ENCODE measurements at places on chromosomes 5 and 9. TPM values are rescaled to one million over a fixed set of nuclear protein-coding genes. Genes with fewer than 3 reads are reported as not detected.
A peak's percentile ranks its signal among the peaks of the same experiment; 100 is the strongest.

DNA sequence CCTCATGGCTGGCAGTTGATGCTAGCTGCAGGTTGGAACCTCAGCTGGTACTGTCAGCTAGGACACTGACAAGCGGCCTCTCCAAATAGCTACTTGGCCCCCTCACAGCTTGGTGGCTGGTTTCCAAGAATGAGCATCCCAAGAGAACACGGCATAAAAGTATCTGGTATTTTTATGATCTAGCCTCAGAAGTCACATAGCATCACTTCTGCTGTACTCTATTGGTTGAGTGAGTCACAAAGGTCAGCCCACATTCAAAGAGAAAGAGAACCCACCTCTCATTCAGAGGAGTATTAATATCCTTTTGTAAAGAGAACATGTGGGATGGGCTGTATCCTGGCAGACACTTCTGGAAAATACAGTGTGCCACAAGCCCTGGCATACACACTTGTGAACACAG lies 6.0 kb upstream of the SIL1 start:
- DNase-seq = no peak

DNA sequence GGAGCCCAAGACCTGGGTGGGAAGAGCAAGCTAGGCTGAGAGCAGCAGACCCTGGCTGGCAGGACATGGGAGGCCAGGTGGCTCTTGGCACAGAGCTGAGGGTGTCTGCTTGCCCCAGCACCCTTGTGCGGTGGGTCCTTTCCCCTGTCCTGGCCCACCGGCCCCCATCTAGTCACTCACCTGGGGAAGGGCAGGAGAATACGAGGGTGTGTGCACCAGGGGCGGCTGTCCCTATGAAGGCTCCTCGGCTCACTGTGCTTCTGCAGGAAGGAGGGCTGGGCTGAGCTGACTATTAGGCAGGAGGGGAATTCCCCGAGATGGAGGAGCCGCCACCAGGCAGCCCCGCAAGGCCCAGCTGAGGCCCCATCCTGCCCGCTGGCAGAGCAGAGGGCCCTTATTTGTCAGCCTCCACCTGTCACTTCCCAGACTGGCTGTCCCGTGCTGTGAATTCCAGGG lies 6.1 kb upstream of the TNIP1 start:
- DNase-seq = peak; percentile 77

GRCh38 chr9:92724528-92725265 lies 39.9 kb downstream of the BICD2 start:
- DNase-seq = no peak

The PCDHB10 gene
- total RNA-seq = not detected

The GARIN3 gene
- total RNA-seq = 0.47 TPM

The ISL1 gene
- total RNA-seq = not detected

Data from activated naive CD8-positive, alpha-beta T cell treated with anti-CD3 and anti-CD28 coated beads for 36 hours (primary cell).